ENCODE measurements at places on chromosomes 5 and 9.

GRCh38 chr5:6721442-6721841 lies 8.2 kb downstream of the TENT4A start:
- no peak overlapping the region for H3K4me3 ChIP-seq
- peaks cover 88% of the 10 kb centered on the region for H3K4me1 ChIP-seq
- H3K36me3 ChIP-seq: peaks cover 19% of the 10 kb centered on the region
- DNase-seq: no peak
- no peak overlapping the region for H3K27ac ChIP-seq
- H3K27me3 ChIP-seq: no peaks in the 10 kb centered on the region

- H3K4me3 ChIP-seq: peak overlapping the region; percentile 95
- H3K4me1 ChIP-seq: peaks cover 12% of the 10 kb centered on the region
- H3K27me3 ChIP-seq: no peaks in the 10 kb centered on the region
- H3K36me3 ChIP-seq: no peaks in the 10 kb centered on the region
Observed at GRCh38 chr9:111483439-111483857, 735 bp downstream of the ECPAS start.

GRCh38 chr9:9170439-9171134 lies 1371.0 kb upstream of the DMAC1 start:
- no peak overlapping the region for H3K4me3 ChIP-seq
- DNase-seq: no peak
- no peaks in the 10 kb centered on the region for H3K4me1 ChIP-seq
- H3K27ac ChIP-seq: no peak overlapping the region
- no peaks in the 10 kb centered on the region for H3K36me3 ChIP-seq
- H3K27me3 ChIP-seq: no peaks in the 10 kb centered on the region

GRCh38 chr5:157842787-157843186 lies 16.2 kb downstream of the CLINT1 start:
- no peak overlapping the region for H3K4me3 ChIP-seq
- no peaks in the 10 kb centered on the region for H3K27me3 ChIP-seq
- H3K4me1 ChIP-seq: no peaks in the 10 kb centered on the region
- no peak for DNase-seq
- H3K36me3 ChIP-seq: peaks cover 15% of the 10 kb centered on the region
- no peak overlapping the region for H3K27ac ChIP-seq

DNA sequence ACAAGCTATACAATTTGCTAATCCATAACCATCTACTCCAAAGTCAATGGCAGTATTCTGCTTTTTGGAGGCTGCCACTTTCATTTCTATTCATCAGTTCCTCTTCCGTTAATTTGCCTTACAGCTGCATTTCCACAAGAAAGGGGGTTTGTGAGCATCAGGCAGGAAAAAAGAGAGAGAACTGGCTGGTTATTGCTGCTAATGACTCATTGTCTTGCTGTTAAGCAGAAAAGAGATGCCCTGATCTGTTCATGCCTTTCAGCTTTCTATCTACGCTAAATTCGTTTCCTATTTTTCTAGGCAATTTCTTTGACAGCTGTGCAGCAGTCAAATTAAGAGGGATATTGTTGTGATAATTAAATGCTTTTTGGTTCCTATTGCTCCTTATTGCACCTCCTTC lies 65.9 kb upstream of the GNAQ start:
- H3K36me3 ChIP-seq: no peaks in the 10 kb centered on the region
- no peak overlapping the region for H3K27ac ChIP-seq
- no peak for DNase-seq
- no peaks in the 10 kb centered on the region for H3K27me3 ChIP-seq
- no peak overlapping the region for H3K4me3 ChIP-seq
- H3K4me1 ChIP-seq: no peaks in the 10 kb centered on the region

DNA sequence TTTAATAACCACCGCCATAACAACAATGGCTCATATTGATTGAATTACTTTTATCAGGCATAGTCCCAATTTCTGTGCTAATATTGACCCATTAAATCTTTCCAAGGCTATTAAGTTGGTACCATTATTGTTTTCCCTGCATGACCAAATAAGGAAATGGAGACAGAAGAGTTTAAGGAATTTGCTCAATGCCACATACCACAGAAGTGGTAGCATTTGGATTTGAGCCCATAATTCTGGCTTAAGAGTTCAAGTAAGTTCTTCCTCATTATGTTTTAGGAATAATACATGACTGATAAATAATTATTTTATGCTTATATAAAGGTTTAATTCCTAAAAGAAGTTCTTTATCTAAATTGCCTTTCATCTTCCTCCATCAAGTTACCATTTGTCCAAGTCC lies 43.4 kb upstream of the HAPLN1 start:
- no peak overlapping the region for H3K27ac ChIP-seq
- no peak for DNase-seq
- H3K4me3 ChIP-seq: no peak overlapping the region
- no peaks in the 10 kb centered on the region for H3K36me3 ChIP-seq
- no peaks in the 10 kb centered on the region for H3K4me1 ChIP-seq

DNA sequence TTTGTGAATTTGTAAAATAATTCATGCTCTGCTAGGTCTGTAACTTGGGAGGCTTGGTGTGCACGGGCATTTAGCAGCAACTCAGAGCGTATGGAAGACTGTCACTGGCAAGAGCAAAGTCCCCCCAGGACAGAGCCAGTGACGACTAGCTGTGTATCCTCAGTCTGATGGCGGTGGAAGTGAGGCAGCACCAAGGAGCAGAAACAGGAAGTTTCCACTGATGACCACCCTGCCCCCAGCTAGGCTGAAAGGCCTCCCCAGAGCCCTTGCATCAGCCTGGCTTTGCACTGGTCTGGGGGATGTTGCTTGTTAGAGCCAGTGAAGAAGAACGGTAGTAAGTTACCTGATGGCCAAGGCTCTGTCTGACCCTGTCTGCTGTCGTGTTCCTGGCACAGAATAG lies 66.8 kb upstream of the ABL1 start:
- H3K36me3 ChIP-seq: no peaks in the 10 kb centered on the region
- no peaks in the 10 kb centered on the region for H3K27me3 ChIP-seq
- no peak overlapping the region for H3K27ac ChIP-seq
- DNase-seq: peak; percentile 7

- no peak overlapping the region for H3K27ac ChIP-seq
- H3K27me3 ChIP-seq: no peaks in the 10 kb centered on the region
- no peak for DNase-seq
- H3K36me3 ChIP-seq: no peaks in the 10 kb centered on the region
Observed at GRCh38 chr9:131323629-131324028, 34.1 kb downstream of the PLPP7 start.

- no peak overlapping the region for H3K27ac ChIP-seq
- no peaks in the 10 kb centered on the region for H3K27me3 ChIP-seq
- H3K36me3 ChIP-seq: no peaks in the 10 kb centered on the region
- H3K4me3 ChIP-seq: no peak overlapping the region
- no peak for DNase-seq
Observed at GRCh38 chr5:98069876-98070512, 703.5 kb upstream of the RGMB start.

DNA sequence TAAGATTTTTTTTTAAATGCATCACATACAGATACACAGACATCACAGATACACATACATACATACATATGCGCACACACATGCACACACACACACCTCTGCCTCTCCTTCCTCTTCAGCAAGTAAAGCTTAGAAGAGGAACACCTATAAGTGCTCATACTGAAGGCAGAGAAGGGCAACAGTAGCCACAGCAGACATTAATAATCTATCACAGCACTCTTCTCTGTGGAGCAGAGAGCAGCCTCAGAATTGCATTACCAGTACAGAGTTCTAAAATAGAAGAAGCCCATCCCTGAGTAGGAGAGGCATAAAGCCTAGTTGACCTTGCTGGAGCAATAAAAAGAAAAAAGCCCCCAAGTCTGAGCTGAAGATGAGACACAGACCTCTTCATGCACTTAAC lies 110.6 kb downstream of the MLLT3 start:
- no peak for DNase-seq
- H3K36me3 ChIP-seq: no peaks in the 10 kb centered on the region
- no peak overlapping the region for H3K27ac ChIP-seq
- H3K4me3 ChIP-seq: no peak overlapping the region

DNA sequence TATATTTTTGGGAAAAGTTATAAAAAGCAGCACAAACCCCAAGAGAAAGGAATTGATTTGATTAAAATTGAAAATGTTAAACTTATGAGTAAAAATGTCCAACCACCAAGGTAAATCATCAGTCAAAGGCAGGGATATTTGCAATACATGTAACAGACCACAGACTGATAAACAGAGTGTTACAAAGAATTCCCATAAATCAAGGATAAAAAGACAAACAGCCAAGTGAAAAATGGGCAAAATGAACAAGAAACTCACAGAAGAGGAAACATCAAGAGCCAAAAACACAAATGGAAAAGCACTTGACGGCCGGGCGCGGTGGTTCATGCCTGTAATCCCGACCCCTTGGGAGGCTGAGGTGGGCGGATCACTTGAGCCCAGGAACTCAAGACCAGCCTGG lies 81.3 kb upstream of the HRH2 start:
- H3K4me1 ChIP-seq: peaks cover 7% of the 10 kb centered on the region
- no peak overlapping the region for H3K4me3 ChIP-seq
- H3K27ac ChIP-seq: no peak overlapping the region
- H3K36me3 ChIP-seq: no peaks in the 10 kb centered on the region
- no peaks in the 10 kb centered on the region for H3K27me3 ChIP-seq

DNA sequence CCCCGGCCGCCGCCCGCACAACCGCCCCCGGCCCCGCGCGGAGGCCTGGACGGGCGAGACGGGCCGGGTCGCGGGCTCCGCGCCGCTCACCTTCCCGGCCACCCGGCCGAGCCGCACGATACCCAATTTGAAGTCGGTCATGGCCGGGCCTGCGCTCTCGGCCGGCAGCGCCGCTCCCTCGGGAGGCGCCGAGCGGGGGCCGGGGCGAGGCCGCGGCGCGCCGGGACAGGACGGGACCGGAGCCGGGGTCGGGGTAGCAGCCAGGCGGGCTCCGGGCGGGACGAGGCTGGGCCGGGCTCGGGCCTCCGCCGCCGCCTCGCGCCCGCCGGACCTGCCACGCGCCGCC lies 216 bp downstream of the ZMYND19 start:
- DNase-seq: no peak
- no peak overlapping the region for H3K27ac ChIP-seq
- H3K36me3 ChIP-seq: peaks cover 20% of the 10 kb centered on the region
- H3K4me1 ChIP-seq: peaks cover 21% of the 10 kb centered on the region

DNA sequence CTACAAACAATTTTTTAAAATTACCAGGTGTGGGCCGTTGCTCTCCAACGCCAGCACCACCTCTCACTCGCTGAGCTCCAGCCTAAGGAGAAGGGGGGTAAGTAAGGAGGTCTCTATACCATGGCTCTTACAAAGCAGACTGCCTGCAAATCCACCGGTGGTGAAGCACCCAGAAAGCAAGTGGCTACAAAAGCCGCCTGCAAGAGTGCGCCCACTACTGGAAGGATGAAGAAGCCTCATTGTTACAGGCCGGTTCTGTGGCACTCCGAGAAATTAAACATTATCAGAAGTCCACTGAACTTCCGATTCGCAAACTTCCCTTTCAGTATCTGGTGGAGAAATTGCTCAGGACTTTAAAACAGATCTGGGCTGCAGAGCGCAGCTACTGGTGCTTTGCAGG lies 46.0 kb downstream of the CDO1 start:
- no peaks in the 10 kb centered on the region for H3K4me1 ChIP-seq
- H3K36me3 ChIP-seq: no peaks in the 10 kb centered on the region
- no peaks in the 10 kb centered on the region for H3K27me3 ChIP-seq
- no peak overlapping the region for H3K4me3 ChIP-seq
- H3K27ac ChIP-seq: no peak overlapping the region
- DNase-seq: no peak

DNA sequence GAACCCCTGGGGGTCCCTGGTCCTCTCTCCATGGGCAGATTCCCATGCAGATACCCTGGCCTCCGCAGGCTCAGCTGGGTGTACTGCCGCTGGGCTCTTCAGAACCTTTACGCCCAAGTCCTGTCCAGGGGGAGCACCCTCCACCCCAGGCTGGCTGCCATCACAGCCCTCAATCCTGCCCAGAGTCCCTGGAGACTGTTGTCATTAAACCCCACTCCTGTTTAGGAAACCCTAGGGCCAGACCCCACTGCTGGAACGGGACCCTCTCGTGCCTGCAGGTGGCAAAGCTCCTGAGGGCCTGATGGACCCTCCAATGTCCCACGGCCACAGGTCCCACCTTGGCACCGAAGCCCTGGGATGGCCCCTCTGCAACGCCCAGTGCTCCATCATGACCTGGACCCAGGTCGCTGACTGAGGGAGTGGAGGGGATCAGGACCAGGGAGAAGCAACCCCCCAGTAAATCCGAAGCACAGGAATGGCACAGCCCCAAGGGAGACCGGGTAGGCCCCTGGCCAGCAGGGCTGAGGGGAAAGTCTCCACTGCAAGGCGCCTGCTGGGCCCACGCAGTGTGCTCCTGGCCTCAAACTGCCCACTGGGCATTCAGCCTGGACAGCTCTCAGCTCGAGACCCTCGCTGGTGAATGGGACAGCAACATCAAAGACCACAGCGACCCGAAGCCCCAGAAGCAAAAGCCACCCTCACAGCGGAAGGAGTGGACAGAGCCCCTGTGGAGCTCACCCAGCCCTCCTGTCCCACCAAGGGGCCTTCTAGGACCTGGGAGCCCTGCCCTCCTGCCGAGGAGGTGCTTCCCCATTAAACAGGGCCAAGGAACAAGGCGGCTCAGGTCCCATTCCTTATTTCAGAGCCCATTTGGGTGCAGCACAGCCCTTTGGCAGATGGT lies 8.3 kb downstream of the ZDHHC11B start:
- DNase-seq: no peak
- H3K36me3 ChIP-seq: no peaks in the 10 kb centered on the region
- no peaks in the 10 kb centered on the region for H3K4me1 ChIP-seq
